ENCODE measurements at places on chromosomes 7 and 10.

DNA sequence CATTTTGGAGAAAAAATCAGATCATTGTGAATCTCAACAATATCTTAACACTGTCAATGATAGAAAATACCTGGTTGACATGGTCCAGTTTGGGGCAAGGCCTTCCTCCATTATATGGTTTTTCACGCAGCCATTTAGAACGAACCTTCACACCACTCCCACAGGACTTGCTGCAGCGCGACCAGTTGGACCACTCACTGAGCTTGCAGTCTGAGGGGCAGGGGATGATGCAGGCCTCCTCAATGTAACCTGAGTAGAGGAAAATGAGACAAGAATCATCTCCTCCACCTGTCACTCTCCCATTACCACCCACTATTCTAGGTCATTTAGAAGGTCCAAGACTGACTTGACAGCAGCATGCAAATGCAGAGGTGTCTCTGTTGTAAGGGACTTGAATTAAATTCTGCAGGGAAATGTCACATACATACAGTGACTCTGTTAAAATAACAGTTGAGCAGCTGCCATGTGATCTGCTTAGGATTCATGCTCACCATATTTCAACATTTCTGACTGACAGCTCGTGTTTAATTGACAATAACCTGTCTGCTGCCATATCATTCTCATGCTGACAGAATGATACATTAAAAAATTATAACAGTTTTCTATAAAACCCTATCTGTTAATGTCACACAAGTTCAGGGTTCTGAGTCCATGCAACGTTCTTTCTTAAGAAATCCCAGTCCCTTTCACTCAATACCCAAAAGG is 403.0 kb downstream of the THSD7A start:
- no peak for DNase-seq

- DNase-seq, result no peak
Observed at GRCh38 chr10:86225103-86225782, 141.4 kb downstream of the GRID1 start.

DNA sequence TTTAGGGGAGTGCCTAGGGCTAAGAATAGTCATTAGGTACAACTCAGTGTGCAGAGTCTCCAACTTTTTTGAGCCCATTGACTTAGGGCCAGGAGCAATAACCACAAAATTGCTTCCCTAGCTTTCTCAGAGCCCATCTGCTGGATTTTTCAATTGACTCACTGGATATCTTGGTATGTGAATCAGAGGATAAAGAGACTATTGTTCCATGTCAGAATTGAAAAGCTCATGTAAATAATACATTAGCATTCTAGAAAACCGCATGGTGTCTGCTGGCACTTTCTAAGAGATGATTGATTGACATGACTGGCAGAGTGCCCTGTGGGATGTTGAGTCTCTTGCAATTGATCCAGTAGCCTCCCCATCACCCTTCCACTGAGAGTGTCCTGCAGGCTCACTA is 246.2 kb downstream of the CCDC7 start:
- DNase-seq, result no peak

DNA sequence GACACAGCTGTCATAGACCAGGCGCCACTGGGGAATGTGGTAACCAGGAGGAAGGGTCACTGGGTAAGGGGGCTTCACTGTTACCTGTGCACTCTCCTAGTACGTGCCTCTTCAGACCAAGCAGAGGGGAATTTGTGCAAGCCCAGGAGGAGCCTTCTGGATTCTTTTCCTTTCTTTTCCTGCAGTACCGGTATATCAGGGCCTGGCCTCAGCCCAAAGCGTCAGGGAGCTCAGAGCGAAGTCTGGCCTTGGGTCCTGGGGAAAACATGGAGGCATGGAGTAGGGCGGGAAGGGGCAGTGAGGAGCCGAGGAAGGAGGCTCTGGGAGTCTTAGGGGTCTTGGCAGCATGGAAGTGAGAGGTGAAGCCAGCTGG is 133.6 kb upstream of the GDF10 start:
- DNase-seq, result no peak

DNA sequence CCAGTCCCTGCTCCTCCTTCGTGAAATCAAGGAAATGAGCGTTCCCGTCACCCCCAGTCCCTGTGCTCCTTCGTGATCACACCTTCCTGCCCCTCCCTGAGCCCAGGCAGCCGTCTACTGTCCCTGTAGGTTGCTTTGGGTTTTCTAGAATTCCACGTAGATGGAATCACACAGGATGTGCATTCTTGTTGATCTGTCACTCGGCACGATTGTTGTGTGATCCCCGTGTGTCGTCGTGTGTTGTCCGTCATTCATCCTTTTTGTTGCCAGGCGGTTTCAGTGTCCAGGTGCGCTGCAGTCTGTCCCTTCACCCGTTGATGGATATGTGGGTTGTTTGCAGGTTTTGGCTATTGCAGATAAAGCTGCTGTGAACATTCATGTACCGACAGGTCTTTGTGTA is 9.4 kb downstream of the MTG1 start:
- no peak for DNase-seq

DNA sequence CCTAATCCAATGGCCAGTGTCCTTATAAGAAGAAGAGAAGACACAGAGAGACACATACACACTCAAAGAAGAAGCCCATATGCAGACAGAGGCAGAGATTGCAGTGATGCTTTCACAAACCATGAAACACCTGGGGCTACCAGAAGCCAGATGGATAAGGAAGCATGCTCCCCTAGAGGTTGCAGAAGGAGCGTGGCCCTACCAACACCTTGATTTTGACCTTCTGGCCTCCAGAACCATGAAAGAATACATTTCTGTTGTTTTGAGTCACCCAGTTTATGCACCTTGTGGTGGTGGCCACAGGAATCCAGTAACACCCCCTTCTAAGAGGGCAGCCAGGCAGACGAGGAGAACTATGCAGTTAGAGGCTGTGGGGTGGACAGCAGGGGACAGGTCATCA is 43.5 kb downstream of the AOC1 start:
- DNase-seq, result no peak

DNA sequence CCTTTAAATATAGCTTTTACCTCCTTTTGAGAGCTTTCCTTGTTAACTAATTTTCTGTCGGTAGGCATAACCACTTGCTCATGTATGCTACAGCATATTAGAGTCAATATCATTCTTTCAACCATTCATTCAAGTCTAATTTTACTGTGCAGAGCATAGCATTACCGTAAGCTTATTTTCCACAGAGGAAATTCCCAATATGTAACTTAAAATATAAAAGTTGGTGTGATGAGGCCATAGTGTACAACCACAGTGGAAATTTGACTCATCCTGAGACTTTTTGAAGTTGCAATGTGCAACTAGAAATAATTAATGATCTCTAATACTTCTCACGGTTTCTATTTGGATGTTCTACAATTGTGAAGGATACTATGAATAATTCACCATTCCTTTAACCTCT is 80.6 kb upstream of the KLF6 start:
- DNase-seq, result no peak

DNA sequence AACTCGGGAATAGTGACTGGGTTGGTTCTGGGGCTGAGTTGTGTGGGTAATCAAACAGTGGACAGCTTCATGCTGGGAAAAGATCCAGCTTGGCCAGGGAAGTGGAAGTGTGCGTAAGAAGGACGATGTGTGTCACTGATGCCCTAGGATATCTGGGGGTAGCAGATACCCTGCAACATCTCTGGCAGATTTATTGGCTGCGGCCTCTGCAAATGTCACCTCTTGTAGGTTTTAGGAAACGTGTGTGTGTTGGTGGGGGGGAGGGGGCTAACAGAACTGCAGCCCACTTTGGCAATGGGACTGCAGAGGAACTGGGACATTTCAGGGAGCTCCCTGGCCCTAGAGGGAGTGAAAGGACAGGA is 965 bp upstream of the AGAP3 start:
- no peak for DNase-seq

DNA sequence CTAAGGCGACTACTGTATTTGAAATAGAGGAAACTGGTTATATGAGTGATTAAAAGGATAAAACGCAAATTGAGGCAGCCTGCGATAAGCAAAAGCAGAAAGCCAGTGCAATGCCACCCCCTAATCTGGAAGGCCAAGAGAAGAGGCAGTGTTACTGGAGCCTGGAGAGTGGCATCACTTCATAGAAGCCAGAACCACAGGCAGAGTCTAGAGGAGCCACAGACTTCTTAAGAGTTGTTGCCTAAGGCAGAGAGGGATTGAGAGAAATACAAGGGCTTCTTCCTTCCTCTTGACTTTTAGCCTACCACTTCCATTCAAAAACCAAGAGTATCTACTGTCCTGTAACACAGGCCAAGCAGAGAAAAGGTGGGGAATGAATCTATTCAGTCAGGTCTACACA is 94.9 kb upstream of the SKAP2 start:
- DNase-seq, result no peak

DNA sequence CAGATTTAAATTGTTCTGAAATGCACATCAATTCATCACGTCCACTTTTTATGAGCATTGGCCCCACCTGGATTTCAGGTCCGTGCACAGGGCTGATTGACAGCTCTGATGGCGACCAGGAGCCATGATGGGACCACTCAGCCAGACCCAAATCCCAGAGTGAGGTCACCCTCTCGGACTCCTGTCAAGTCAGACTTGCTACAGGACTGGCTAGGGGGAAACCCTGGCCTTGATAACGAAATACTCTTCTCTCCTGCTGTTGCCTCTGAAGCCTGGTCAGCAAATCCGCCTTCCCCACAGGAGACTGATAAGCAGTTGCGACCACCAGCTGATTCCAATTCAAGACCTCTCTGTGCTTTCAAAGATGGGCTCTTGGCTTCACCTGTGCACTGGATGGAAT is 76.4 kb downstream of the CARD11 start:
- no peak for DNase-seq

DNA sequence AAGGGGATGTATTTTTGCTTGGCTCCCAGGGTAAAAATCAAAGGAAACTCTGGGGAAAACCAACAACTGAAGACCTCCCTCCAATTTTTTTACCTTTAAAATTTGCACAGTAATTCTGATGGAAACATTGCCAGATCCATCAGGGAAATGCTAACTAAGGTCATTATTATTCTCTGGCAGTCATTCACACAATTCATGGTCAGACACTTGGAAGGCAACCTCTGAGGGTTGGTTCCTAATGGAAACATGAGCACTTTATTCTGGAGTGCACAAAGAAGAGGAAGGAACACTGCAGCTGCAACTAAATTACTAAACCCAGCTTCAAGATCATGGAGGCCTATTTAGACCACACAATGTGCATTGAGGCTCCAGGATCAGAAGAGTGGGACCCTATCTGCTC is 34.2 kb downstream of the SRI start:
- DNase-seq, result no peak

- no peak for DNase-seq
Observed at GRCh38 chr7:41046221-41046761, 656.6 kb downstream of the INHBA start.

- no peak for DNase-seq
Observed at GRCh38 chr10:125158601-125159485, 1.5 kb downstream of the CTBP2 start.

DNA sequence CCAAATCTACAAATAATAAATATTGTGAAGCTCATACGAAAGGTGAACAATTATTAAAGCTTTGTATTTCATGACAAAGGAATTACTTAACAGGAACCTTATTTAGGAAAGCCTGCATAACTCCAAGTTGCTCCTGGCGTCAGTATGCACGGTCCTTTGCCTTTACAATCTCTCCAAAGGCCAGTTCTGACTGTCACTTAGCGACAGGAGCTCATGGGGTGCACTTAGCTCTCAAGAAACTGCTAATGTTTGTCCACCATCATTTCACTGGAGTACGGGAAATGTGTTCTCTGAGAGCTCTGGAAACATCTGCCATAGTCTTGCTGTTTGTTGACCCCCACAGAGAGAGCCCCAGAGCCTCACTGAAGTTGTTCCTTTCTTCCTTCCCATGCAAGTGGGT is 781.5 kb upstream of the POM121L12 start:
- DNase-seq, result no peak

- peak; percentile 19 for DNase-seq
Observed at GRCh38 chr10:110076559-110077318, 69.0 kb downstream of the ADD3 start.

- no peak for DNase-seq
Observed at GRCh38 chr10:34905200-34905927, 90.3 kb upstream of the PARD3 start.

GRCh38 chr7:30652698-30653641 is 29.3 kb downstream of the CRHR2 start:
- no peak for DNase-seq

DNA sequence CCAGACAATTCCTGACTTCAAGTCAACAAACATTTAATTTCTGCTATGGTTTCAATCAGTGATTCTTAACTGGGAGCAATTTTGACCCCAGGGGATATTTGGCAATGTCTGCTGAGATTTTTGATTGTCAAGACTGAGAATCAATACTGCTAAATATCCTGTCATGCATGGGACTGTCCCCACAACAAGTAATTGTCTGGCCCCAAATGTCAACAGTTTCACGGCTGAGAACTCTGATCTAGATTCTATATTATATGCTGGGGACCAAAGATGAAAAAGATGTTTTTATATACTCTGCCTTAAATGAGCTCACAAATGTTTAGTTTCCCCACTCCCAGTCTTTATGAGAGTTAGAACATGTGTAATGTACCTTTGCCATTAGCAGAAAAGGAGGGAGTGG is 19.2 kb downstream of the ANKRD7 start:
- no peak for DNase-seq

GRCh38 chr7:76372984-76373833 is 14.4 kb upstream of the YWHAG start:
- no peak for DNase-seq

DNA sequence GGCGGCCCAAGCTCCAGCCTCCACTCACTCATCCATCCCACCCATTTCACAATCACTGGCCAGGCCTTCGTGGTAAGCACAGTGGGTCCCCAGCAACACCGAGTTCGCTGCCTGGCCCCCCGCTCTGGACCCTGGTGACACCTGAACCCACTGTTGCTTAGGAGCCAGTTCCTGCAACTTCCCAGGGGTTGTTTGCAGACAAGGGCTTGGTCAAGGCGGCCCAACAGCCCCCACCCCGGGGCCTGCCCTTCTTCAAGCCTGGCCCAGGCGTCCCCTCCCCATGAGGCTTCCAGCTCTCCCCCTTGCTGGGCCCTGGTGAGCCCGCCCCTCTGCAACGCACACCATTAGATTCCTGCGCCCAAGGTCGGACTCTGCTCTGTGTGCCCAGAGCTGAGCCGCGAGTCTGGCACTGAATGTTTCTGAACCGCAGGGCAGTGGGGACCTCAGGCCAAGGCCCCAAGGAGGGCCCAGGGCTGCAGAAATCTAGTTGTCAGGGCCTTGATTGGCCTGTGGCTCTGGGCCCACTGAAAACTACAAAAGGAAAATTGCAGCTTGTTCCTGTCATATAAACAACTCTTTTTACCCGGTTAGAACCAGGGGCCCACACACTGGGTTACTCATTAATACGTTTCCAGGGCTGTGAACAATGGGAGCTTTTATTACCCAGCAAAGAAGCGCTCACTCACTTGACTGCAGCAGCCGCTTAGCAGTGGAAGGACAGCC is 2.1 kb upstream of the COX19 start:
- no peak for DNase-seq

- no peak for DNase-seq
Observed at GRCh38 chr10:53314876-53315275, 542.3 kb upstream of the MBL2 start.

GRCh38 chr10:43060291-43060690 is 16.6 kb upstream of the RET start:
- DNase-seq, result no peak

Measured in T-cell (primary cell).